CD4-positive, alpha-beta T cell treated with Interleukin-6 at 100 ng/mL for 8 hours (primary cell): ENCODE measurements at places on chromosomes 7 and 10.

DNA sequence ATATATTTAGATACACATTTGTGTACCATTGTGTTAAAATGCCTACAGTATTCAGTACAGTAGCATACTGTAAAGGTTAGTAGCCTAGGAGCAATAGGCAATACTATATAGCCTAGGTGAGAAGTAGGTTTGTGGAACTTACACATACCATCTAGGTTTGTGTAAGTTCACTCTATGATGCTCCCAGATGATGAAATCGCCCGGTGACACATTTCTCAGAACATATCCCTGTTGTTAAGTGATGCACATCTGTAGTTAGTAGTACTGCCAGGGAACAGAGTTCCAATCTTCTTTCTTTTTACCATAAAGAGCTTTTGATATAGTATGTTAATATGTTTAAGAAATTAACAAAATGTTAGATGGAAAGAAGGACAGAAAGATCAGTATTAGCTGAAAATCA, 138.2 kb downstream of the SNX13 start:
- DNase-seq: no peak

- no peak for DNase-seq
Measured at GRCh38 chr7:102288285-102288930, 1.7 kb downstream of the SH2B2 start.

DNA sequence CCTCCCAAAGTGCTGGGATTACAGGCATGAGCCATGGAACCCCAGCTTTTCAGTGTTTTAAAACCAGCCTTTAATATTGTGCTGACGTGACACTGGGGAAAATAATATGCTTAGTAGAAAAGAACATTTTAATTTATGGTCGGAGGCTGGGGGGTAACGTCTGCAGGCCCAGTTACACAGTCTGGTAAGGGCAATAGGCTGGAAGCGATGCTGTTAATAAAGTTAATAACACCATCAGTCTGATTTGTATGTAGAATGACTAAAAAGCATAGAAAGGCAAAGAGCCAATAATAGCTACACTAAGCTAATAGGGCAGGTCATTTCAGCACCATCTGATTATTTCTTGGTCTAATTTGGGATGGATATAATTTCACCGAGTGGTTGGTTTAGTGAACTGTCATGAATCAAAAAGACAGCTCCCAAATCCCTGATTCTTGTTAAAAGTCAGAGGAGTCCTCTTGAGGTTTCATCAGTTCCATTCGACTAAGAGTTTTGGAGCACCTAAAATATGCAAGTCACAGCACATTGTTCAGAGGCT, 192.9 kb downstream of the CAMK1D start:
- DNase-seq: no peak

- no peak for DNase-seq
Measured at GRCh38 chr7:101874028-101874427, 56.6 kb downstream of the CUX1 start.

DNA sequence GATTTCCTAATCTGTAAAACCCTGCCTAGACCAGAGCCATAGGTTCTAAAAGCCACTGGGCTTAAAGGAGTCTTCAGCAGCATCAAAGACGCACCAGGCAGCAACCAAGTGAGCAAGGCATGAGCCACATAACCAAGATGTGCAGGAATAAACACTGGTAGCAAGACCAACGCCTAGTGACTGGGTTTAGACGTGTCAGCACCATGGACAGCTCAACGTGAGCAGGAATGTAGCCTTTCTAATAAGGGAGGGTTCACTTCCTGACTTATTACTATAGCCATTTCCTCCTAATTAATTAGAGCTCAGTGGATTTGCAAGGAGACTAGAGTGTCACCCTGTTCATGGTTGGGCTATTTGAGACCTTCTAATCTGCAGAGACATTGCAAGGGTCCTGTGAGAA, 223.7 kb downstream of the LHFPL3 start:
- no peak for DNase-seq

DNA sequence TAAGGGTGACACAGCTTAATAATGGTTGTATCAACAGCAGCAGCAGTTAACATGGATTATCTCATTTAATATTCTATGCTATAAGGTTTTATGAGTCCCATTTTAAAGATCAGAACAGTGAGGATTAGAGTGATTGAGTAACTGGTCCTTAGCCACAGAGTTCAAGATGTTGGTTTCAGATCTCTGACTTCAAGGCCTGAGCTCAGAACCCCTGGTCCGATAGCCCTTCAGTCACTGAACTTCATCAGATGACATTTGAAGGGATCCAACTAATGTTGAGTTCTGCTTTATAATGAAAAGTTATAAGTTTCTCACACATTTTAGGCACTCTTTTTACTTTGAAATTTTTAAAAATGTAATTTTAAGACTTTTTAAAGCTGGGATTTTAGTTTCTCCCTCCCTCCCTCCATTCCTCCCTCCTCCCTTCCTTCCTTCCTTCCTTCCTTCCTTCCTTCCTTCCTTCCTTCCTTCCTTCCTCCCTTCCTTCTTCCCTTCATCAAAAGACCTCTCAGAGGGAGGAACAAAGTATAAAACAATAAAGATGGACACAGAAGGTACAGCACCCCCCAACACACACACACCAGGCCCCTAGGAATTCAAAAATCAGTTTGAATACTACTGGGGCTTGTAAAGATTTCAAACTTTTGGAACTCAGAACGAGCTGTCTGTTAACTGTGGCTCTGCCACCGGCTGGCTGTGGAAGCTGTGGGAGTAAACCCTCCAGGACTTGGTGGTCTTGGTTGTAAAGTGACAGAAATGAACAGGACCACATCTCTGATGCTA, 206.9 kb upstream of the AGK start:
- DNase-seq: no peak

DNA sequence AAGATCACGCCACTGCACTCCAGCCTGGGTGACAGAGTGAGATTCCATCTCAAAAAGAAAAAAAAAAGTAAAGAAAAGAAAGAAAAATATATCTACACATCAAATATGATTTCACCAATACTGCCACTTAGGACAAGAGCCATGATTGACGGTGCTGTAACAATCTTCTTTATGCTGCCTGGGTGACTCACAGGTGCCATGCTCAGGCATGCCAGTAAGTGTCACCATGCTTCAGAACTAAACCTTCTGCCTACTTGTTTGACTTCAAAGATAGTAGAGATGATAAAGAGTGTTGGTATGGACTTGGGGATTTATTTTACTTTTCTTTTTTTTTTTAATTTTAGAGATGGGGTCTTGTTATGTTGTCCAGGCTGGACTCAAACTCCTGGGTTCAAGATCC, 33.6 kb upstream of the DNMBP start:
- DNase-seq: no peak

- DNase-seq: no peak
Measured at GRCh38 chr7:27826357-27826756, 86.4 kb downstream of the TAX1BP1 start.

DNA sequence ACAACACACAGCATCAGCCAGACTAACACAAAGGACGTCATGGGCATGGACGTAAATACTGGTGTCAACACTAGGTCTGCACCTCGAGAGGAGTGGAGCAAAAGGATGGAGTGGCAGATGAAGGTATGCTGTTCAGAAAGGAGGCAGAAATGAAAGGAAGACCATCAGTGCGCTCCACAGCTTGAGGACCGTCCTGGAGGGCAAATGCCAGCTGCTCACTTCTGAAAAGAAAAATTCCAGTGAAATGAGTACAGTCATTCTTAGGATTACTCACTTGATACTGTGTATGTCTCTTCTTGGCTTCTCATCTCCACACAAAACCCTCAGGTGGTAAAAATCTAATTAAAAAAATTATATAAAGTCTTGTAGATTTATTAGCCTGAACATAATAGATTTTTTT, 44.8 kb downstream of the EGFR start:
- no peak for DNase-seq

DNA sequence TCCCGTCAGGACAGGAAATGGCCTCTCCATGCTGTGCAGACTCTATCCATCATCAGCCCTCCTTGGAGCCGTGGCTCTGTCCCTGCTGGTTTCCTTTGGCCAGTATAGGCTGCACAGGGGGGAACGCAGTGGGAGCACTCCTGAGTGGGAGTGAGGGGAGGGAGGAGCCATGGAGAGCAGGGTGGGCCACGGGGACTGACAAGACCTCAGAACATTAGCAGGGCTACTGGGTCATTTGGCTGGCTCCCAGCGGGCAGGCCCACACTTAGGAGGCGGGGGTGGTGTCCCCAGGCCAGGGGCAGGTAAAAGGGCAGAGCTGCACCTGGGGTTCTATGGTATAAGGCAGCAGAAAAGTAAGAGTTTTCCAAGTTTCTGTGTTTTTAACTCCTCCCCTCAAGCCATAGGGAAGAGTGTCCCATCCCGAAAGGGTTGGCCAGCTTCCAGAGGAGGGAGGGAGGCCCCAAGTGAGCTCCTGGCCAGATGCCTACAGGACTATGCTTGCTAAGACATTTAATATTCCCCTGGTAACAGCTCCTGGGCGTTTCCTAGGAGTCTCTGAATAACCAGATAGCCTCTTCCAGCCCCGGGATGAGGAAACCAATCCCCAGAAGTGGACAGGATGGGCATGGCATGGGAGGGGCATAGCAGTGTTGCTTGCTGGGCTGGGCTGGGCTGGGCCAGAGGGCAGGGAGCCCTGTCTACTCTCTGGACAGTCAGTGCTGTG, 5.5 kb upstream of the OPN4 start:
- no peak for DNase-seq
